Fibroblast of the aortic adventitia (primary cell): ENCODE measurements at places on chromosomes 7 and 10.

GRCh38 chr7:107185716-107186115 lies 16.9 kb downstream of the HBP1 start:
- DNase-seq = no peak

DNA sequence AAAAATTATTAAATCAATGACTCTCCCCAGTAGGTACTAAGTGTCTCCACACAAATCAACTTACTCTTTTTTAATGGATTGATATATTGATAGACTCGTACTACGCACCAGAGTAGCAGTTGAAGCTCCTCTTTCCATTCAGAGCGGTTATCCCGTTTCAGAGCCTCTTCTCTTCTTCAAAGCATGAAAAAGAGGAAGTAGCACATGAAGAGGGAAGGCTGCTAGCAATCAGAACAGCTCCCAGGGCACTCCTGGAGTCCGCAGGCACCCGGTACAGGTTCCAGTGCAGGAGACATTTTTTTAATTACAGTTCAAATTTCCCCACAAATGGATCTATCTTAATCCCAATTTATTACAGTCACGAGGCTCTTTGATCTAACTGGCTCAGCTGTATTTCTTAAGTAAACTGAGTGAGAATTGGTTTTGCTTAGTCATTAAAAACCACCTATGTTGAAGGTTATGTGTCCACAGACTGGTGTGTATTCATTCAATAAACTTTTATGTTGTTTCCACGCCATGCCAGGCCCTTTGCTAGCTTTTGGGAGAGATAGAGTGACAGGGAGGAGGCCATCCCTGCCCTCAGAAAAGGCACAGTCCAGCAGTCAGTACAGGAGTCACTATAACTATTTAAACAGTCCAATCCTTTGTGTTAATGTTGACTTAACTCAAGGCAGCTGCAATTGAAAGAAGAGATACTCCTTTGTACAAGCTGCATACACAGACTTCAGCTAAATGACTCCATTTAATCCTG lies 32.1 kb upstream of the CALN1 start:
- no peak for DNase-seq

GRCh38 chr7:1355568-1356340 lies 103.5 kb downstream of the MICALL2 start:
- DNase-seq = no peak

- DNase-seq = no peak
These were observed 4.7 kb downstream of the PPA1 start for GRCh38 chr10:70228491-70228890.

DNA sequence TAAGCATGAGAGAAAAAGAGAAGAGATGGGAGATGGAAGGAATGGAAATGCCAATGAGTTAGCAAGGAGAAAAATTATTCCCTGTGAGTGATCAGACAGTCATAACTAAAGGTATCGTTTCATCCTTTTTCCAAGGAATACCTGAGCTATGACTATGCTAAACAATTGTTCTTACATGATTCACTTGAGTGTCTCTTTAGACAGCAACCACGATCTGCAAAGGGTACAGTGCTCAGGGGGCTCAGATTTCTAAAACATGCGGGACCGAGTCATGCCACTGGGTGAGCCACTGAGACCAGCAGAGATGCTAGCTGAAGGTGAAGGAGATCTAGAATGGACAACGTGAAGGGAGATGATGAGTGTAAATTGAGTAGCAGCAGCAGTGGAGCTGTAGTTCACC lies 78.0 kb upstream of the CTTNBP2 start:
- DNase-seq = no peak

DNA sequence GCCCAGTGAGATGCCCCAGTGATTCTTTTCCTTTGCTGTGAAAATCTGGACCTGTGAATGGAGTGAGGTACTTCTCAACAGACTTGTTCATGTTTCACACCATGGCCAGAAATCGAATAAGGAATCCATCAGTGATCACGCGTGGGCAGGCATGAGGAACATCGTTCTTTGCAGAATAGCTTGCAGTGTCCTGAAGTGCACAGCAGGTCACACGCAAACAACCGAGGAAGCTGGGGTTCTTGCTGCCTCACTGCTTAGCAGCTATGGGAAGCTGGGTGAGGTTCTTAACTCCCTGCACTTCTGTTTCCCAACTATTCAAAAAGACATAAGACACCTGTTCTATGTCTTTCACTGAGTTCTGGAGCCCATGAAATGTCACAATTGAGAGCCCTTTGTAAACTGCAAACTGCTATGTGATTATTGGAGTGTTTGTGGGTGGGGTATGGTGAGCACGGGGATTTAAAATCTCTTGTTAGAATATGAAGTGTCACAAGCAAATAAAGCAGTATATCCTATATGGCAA lies 253.4 kb downstream of the KIAA1217 start:
- DNase-seq = no peak

DNA sequence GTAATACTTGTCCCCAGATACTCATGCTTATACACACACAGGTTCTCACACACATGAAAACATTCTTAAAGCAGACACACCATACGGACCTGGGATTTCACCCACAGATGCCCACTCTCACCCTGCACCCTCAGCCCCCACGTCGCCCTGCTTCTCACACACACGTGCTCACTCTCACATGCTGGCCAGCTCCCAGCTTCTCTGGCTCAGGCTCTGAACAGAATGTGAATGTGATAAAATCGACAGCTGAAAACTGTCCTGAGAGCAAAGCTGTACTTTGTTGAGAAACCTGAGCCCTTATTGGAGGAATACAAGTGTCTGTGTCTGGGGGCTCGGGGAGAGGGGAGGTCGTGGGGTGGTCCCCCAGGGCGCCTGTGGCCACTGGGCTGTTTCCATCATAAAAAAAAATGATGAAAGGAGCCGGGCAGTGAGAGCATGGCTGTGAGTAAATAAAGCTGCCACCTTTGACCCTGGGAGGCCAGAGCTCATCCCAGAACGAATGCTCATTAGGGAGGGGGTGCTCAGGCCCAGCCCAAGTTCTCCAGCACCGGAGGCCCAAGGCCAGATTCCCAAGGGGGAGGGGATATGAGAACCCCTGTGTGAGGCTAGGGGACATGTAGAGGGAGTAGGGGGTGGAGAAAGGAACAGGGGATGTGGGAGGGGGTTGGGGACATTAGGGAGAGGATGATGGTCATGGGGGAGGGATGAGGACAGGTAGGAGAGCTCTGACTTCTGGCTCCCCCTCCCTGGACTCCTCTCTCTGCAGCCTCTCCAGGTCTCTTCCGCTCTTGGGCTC lies 18.1 kb upstream of the TLX1 start:
- DNase-seq = no peak

GRCh38 chr10:77296534-77297392 lies 340.8 kb downstream of the KCNMA1 start:
- DNase-seq = no peak

DNA sequence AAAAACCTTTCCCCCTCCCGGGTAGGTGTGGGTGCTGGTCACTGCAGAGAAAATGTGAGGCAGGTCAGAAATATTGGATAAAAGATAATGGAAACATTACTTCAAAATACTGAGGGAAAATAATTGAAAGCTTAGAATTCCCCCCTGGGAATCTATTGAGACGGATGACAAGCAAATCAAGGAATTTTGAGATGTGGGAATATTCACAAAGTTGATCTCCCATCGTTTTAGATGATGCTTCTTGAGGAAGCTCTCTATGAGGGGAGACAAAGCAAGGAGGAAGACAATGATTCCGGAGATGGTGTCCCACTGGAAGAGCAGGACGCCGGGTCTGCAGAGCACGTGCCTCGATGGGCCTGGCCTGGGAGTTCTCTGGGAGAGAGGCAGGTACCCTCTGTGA lies 211.0 kb downstream of the WDR37 start:
- DNase-seq = no peak

DNA sequence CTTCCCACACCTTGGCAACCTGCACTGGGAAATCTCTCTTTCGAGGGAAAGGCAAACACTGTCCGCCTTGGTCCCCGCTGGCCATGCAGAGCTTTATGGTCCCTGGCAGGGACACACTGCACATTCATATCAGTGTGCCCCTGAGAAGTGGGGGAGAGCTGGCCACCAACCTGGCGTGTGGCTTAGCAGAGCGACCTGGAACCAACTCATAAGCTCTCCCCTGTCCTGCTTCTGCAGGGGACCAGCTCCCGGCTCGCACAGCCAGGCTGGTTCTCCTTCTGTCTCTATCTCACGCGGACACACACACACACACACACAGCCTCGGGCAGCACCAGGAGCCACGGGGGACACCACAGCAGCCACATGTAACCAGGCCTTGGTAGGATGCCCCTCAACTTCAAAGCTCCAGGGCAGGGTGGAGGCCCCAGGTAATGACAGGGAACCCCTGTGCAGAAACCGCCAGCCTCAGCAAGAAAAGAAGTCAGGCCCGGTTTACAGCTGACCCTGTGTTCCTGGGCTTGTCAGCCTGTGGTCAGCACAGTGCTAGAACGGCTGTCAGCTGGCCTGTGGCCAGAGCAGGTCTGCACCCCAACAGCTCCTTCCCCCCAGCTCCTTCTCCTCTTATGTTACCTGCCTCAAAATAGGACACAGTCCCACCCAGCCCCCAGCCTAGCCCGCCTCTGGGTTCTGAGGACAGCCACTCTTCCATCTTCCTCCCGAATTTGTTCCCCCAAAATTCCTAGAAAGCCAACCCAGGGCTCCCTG lies 69.3 kb downstream of the OAT start:
- DNase-seq = no peak

DNA sequence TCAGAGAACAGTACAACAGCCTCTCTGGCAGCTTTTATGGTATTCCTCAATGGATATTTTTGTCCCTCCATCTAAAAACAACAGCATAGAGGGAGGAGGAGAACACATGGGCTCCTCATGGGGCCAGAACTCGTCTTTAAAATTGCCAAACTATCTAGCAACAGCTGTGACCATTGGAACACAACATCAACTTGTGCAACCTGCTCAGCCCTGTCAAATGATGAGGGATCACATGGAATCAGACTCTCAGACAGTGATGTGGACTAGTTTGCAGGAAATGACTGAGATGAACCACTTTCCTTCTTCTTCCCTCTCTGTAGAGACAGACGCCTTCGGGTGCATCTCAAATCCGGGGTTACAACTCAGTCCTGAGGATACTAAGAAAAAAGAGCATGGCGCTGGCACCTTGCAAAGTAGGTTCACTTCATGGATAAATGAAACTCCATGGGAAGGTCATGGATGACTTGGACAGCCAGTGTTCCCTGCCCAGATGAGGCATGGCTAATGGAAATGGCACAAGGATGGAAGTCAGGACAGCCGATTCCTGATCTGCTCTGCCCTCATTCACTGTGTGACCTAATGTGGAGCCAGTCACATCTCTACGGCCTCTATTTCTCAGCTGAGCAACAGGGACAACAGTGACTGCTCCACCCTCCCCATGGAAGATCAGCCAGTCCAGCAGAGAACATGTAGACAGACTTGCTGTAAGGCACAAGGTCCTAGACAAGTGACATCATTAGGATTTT lies 24.6 kb upstream of the DGKI start:
- no peak for DNase-seq

DNA sequence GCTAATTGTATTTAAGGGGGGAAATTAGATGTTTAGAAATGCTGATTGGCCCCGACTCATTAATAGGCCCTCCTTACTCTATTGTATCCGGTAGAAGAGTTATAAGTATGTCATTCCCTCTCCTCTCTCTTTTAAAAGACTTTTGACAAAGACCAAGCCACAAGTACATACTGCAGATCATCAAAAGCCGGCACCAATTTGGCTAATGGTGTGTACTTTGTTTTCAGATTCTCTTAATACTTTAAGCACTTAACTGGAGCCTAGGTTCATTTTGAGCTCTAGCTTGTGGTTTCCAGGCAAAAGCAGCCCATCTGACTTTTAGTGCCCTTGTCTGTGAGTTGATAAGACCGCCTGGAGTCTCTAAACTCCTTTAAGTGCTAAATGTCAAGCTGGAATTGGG lies 210.0 kb upstream of the LYZL1 start:
- no peak for DNase-seq
